ENCODE measurements at places on chromosomes 7 and 10. TPM values are rescaled to one million over a fixed set of nuclear protein-coding genes. Genes with fewer than 3 reads are reported as not detected.

- DNase-seq, result no peak
Observed at GRCh38 chr10:89301232-89301631, 614 bp upstream of the IFIT2 start.

- DNase-seq, result no peak
Observed at GRCh38 chr7:821688-822087, 10.6 kb upstream of the SUN1 start.

DNA sequence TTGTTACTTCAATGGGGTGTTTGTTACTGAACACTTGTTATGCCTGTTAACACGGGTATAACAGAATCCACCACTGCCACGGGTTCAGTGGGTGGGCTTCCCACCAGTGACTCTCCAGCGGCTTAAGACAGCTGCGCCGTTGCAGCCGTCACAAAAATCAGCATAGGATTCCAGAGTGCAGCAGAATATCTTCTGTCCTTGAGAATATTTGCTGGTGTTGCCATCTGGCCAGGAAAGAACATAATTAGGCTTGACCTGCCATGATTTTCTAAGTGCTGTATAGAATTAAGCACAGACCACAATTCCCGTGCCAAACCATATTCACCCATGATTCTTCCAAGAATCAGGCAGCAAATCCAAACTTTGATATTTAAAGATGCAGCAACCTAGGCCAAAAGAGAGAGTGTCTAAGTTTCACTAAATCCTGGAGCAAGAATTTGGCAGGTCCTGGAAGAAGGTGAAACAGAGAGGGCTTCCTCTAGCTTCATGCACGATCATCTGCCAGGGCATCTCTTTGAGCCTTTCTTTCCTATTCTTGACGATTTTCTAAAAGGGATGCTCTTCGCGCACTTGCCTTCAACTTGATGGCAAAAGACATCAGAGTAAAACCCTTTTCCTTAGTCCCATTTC is 95.0 kb downstream of the FRMD4A start:
- no peak for DNase-seq

DNA sequence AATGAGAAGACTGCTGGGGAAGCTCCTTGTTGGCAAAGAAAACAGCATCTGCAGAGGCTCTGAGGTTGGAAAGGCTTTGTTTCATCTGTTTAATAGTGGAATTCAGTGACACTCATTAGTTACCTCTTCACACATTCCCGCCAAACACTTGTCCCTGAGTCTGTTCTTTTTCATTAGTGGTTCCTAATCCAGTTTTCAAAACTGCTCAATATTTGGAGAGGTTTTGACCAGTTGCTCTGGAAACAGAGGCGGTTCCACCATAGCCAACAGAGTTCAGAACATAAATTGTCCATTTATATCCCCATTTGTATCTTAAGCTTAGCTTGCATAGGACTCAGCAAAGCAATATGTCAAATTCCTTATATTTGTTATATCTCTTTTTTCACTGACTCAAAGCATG is 754.6 kb downstream of the AUTS2 start:
- no peak for DNase-seq

- no peak for DNase-seq
Observed at GRCh38 chr10:61170594-61170993, 226.6 kb upstream of the RHOBTB1 start.

- no peak for DNase-seq
Observed at GRCh38 chr10:73959484-73960243, 38.3 kb upstream of the VCL start.

- DNase-seq, result no peak
Observed at GRCh38 chr10:89798092-89798491, 96.7 kb downstream of the KIF20B start.

- DNase-seq, result peak; percentile 88
Observed at GRCh38 chr7:76303202-76304147, 1.0 kb downstream of the HSPB1 start.

DNA sequence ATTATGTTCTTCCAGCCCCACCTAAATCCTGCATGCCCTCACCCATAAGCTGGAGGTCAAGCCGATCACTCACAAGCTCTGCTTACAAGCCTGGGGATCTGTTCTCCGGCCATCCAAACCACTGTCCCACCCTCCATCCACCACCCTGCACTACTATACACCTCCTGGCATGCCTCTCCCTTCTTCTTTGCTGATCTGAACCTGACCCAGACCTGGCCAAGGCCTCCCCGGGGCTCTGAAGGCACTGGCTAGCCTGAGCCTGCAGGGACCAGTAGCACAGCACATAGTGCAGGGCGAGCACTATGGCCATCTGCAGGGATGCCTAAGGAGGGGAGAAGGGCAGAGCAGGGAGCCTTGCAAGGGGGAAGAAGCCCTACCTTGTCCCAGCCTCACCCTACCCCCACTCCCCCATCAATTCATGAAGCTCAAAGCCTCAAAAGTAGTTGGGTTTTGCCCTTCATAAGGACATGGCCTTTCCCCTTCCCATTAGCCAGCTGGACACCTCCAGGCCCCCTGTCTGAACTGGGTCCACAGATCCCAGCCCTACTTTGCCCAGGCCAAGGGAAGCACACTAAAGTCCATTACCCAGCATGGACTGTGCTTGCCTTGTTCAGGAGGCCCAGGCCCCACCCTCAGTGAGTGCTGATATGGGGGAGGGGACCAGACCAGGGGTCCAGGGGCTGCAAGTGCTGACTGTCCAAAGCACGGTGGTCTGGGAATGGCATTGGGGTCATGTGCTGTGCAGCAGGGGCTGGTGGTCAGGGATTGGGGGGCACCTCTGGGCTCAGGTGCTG is 29.6 kb downstream of the CHAT start:
- DNase-seq, result no peak

- no peak for DNase-seq
Observed at GRCh38 chr10:21403256-21404015, 122.0 kb downstream of the SKIDA1 start.

- no peak for DNase-seq
Observed at GRCh38 chr10:43099928-43100327, 23.1 kb downstream of the RET start.

DNA sequence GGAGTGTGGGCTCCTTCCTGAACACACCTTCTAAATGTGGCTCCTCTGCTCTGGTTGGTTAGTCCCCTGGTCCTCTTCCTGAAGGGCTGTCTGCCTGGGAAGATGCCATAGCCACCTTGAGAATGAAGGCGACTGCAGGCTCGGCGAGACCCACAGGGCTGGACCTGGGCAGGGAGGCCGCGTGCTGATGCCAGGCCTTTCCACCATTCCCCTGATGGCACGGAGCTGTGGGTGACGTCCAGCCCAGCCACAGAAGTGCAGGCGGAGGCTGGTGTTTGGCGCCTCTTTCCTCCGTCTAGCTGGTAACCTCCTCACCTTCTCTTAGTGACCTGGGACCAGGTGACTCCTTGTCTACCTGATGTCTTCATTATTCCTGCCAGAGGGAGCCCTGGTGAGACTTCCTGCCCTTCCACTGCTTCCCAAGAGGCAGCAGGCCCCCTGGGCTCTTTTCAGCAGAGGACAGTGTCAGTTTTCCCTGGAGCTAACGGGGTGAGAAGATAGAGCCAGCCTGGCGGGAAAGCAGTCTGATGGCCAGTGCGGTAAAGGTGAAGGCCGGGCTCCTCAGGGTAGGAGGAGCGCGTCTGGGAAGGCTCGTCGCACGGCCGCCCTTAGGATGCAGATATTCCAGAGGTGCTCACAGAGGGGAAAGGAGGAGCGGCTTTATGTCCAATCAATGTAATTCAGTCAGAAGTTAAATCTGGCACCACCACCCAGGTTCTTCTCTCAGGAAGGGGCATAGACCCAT is 34.9 kb downstream of the GBX1 start:
- DNase-seq, result no peak

GRCh38 chr7:151993977-151994676 is 31.3 kb upstream of the GALNT11 start:
- DNase-seq, result no peak

DNA sequence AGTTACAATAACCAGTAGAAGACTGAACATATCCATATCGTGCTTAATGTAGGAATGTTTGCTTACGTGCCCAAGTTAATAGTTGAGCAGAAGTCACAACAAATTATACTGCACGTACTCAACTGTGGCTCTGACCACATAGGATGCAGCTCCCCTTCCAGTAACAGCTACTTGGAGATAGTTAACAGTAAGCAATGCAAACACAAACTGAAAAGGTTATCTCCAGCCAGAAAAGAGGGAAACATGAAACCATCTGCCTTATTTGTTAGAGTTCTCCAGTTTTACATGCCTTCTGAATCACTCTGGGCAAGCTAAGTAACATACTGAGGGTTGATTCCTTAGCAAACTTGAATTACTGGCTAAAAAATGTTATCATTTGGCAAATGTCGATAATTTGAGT is 9.8 kb downstream of the DHX32 start:
- DNase-seq, result peak; percentile 33

GRCh38 chr10:42754155-42755027 is 28.2 kb upstream of the BMS1 start:
- no peak for DNase-seq

DNA sequence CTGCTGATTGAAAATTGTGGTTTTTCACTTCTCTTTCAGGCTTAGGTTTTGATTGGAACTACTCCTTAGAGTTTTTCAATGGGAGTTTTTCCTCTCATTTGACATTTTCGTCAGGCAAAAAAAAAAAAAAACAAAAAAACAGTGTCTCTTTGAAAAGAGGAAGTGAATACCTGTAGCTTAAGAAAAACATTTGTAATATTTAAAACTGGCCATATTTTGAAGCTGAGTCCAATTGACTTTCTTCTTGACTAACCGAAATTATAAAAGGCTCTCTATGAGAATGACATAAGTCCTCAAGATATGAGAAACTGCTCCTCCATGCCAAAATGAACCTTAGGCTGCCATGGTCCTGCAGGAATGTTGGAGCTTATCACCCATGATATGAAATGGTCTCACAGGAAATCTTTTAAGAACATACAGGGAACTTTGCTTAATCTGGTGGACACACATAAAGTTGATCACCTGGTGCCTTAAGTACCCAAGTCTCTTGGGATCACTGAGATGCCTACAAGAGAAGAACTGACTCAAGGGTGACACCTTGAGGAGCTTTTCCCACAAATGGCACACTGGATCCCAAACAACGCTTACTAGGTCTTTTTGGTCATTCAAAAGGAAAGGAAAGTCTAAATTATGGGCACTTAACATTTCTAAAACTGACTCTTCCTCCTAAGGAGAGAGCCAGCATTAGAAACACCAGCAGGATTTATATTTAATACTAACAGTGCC is 263.4 kb downstream of the CDC14C start:
- DNase-seq, result no peak

GRCh38 chr7:21134631-21135030 is 293.3 kb upstream of the SP4 start:
- no peak for DNase-seq

DNA sequence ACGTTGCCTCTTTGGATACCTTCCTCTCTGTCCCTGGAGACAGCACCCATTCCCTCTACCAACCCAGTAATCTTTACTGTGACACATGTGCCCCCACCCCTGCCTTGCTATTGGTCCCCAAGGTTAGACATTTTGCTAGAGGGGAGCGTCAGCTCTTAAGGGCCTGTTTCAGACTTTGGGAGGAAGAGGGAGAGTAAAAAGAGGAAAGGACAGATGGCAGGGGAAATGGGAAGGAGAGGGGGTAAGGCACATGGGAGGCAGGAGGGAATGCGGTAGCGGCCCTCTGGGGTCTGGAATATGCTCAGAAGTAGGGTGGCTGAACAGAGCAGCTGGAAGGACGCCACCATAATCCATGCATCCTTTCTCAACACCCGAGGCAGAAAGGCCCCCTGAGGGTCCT is 12.2 kb downstream of the BLNK start:
- no peak for DNase-seq

- no peak for DNase-seq
Observed at GRCh38 chr10:84026821-84027257, 112.5 kb upstream of the GHITM start.

DNA sequence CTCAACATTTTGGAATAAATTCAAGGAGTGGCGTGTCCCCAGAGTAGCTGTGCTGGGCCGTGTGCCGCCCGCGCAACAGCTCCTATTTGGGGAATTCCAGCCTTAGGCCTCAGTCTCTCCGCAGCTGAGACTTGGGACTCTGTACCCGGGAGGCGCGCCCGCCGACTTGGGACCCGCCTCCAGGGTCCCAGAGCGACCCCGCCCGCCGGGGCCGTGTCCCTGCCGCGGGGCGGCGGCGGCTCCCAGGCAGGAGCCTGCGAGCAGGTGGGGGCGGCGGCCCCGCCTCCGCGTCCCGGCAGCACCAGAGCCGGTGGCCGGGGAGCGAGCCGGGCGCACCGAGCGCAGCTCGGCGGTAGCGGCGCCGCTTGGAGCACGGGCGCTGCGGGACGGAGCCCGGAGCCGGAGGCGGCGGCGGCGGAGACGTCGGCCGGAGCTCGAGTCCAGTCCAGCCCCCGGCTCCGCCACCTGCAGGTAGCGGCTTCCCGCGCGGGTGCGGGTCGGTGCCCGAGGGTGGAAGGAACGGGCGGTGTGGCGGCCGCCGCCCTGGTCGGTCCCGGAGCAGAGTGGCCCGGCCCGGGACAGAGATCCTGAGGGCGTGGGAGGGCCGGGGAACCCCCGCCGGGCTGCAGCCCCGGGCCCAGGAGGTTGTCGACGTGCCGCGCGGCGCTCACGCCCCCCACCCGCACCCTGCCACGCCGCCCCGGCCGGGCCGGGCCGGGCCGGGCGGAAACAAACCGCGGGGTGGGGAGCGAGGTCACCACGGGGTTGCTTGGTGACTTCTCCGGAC is at the start of gene WIPF3:
Gene WIPF3, plus strand, starts transcription at position 301 of the 787 bp plus-strand sequence. CDS start 28,217 bp downstream, outside the sequence.
- no peak for DNase-seq

- no peak for DNase-seq
Observed at GRCh38 chr10:22454634-22455033, 109.3 kb downstream of the SPAG6 start.

- DNase-seq, result no peak
Observed at GRCh38 chr10:29254123-29255046, 34.5 kb upstream of the LYZL1 start.

DNA sequence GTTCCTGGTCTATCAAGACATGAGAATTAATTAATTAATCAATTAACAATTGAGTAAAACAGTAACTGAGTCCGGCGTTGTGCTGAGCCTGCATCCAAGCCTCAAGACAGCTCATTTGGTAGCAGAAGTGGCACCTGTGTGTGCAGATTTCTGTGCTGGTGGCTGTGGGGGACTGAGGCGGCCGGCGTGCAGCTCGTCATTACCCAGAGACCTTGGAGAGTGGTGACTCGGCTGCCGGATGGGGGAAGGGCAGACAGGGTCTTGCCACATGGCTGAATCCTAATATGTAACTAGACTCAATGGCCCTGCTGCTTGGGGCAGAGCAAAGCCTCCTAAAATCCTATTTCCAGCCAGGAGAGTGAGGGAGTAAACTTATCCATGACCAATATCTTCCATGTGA is 510.2 kb downstream of the TCERG1L start:
- DNase-seq, result no peak

The AS3MT gene
- polyA plus RNA-seq, result 4.0 TPM

The MUC3A gene
- polyA plus RNA-seq, result not detected

The MYO3A gene
- polyA plus RNA-seq, result not detected

The SCART1 gene
- 0.96 TPM for polyA plus RNA-seq

The KCNMA1 gene
- 58.8 TPM for polyA plus RNA-seq

The SLC39A12 gene
- polyA plus RNA-seq, result not detected

The GPR146 gene
- polyA plus RNA-seq, result 0.69 TPM

The VIPR2 gene
- not detected for polyA plus RNA-seq

The SUGCT gene
- polyA plus RNA-seq, result 12.5 TPM

The TUBB8 gene
- not detected for polyA plus RNA-seq

The FANK1 gene
- 2.8 TPM for polyA plus RNA-seq

The MRLN gene
- not detected for polyA plus RNA-seq

All from AG04450 (cell line).